HepG2 (cell line): ENCODE measurements at places on chromosomes 2 and 18. TPM values are rescaled to one million over a fixed set of nuclear protein-coding genes. Genes with fewer than 3 reads are reported as not detected.

SLC5A7 gene
- total RNA-seq, result not detected in 2 replicates

PSMA8 gene
- total RNA-seq, result not detected in 2 replicates

NBEAL1 gene
- 15.7 and 27.6 TPM in 2 replicates for total RNA-seq

DNAJC10 gene
- total RNA-seq, result 178 and 190 TPM in 2 replicates
